Stimulated activated CD4-positive, alpha-beta T cell treated with anti-CD3 and anti-CD28 coated beads, Interleukin-15, amount 100 ng/mL, for 1 hour (primary cell): ENCODE measurements at places on chromosomes 12 and 14.
A peak's percentile ranks its signal among the peaks of the same experiment; 100 is the strongest.

DNA sequence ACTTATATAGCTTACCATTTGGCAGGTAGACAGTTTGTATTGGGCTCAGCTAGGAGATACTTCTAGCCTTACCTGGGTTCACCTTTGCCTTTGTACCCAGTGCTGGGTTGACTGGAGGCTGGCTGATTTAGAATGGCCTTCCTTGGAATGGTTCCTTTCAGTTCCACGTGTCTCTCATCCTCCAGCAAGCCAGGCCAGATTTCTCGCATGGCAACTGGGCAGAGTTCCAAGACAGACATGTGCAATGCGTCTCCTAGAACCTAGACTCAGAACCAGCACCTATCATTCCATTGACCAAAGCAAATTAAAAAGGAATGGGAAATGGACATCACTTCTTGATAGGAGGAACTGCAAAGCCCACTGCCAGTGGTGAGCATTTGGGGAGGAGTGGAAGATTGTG is 79.1 kb upstream of the BDKRB2 start:
- no peak for DNase-seq

DNA sequence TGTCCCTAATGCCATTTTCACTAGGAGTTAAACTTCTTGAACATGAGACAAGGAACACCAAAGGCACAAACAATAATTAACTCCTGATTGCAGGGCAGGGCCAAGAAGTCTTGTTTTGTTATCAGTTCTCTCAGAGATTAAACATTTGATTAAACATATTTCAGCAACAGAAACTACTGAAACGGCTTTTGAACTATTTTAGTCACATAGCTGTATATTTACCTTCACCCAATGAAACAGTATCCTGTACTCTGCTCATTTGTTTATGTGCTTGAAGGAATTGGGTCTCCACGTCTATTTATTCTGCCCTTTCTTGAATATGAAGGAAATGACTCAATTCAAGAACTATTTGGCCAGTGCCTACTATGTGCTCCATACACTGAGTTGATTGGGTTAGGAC is 51.3 kb upstream of the PTCSC3 start:
- no peak for DNase-seq

DNA sequence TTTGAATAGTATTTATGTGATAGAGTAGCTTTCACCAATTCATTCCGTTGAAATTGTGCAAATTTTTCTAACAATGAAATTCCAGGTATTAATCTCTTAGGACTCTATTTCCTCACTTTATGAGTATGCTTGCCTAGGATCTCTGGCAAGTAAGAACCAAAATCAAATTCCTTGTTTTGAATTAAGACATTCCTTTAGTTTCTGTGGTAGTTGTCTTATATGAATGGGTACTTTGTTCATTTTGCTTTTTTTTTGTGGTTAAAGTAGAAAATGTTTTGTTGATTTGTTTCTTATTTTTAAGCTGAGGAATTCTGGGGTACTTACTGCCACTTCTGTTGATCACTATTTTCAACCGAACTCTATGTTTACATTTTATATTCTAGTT is 59.8 kb downstream of the KITLG start:
- no peak for DNase-seq

DNA sequence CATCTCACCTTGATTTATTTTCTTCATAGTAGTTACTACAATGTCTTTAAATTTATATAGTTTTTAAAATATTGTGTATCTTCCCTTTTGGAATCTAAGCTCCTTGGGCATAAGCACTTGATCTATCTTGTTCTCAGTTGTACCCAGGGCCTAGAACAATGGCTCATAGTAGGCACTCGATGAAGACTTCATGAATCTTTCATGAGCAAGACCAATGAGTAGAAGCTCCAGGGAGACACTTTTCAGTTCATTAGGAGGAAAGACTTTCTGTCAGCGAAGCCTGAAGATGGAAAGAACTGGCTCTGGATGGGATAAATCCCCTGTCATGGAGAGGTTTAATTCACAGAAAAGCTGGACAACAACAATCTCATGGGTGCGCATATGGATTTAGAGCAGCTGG is 140.2 kb upstream of the CRY1 start:
- DNase-seq = no peak

GRCh38 chr14:58638231-58639197 is 752 bp downstream of the DACT1 start:
- DNase-seq = peak; percentile 13

GRCh38 chr14:87468531-87468930 is 524.5 kb downstream of the GALC start:
- DNase-seq = no peak

DNA sequence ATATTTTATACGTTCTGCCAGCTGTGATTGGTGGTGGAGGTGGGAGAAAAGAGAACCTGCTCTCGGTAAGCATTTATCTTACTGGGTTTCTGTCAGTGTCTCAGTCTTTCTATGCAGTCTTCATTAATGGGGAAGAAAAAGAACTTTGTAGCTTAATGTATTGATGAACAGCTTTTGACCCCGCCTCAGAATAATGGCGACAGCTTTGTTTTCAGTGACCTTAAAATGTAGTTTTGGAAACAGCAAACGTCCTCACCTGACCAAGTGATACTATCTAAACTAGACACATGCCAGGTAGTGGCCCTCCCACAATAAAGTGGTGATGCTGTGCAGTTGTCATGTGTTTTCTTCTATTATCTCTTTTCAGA is 1.4 kb downstream of the DACT1 start:
- no peak for DNase-seq

- DNase-seq = peak; percentile 7
Observed at GRCh38 chr14:22973217-22974032, 8.9 kb downstream of the AJUBA start.

- no peak for DNase-seq
Observed at GRCh38 chr12:3371018-3371417, 120.0 kb upstream of the PRMT8 start.

- no peak for DNase-seq
Observed at GRCh38 chr14:30185832-30186231, 258.2 kb upstream of the PRKD1 start.

DNA sequence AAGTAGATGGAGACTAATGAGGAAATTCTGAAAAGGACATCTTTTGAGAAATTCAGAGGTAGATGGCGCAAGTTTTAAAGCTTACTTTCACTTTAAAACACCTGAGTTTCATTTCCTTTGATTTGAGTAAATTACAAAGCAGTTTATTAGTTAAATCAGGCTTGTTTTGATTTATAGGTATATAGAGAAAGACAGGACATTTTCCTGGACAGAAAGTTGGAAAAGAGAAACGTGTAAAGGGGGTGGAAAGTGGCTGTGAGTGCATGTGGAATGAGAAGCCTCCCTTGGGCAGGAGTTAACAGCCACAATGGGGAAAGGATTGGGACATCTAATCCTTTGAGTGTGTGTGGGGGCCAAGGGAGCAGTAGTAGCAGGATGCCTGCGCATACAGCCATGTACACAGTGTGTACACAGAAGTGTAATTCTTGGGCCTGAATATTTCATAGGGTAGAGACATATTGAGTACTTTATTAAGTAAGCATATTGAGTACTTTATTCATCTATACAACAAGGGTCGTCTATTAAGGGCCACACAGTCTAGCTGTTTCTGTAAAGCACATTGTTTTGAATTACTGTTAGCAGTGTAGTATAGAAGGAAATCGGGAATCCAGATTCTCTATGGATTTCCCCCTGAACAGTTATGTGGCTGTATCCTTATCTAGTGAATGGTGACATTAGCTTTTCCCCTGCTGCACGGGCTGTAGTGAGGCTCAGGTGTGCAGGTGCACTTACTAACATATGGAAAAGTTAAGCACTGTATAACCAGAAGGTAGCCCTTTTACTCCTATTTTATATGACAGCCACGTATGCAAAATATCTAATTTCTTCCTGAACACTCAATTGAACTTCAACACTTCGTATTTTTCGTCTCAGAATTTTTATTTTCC is 19.1 kb downstream of the MARK3 start:
- DNase-seq = no peak

GRCh38 chr12:25984759-25985158 is 26.3 kb downstream of the RASSF8 start:
- DNase-seq = no peak

DNA sequence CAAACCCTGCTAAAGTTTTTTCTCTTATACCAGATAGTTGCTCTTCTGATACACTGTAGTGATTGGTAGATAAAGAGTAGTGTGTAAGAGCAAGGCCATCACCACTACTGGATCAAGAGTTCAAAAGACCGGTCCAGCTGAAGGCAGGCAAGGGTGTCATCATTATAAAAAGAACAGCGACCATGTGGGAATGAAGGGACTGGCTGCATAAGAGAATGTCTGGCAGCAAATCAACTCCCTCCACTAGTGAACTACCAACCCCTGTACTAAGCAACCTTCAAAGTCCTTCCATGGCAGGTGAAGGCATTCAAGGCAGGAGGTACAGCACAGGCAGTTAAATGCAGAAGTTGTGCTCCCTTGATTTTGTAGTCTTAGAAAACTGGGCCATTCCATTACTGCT is 53.5 kb downstream of the EGLN3 start:
- DNase-seq = no peak

- no peak for DNase-seq
Observed at GRCh38 chr12:88579601-88580050, 645 bp downstream of the KITLG start.

DNA sequence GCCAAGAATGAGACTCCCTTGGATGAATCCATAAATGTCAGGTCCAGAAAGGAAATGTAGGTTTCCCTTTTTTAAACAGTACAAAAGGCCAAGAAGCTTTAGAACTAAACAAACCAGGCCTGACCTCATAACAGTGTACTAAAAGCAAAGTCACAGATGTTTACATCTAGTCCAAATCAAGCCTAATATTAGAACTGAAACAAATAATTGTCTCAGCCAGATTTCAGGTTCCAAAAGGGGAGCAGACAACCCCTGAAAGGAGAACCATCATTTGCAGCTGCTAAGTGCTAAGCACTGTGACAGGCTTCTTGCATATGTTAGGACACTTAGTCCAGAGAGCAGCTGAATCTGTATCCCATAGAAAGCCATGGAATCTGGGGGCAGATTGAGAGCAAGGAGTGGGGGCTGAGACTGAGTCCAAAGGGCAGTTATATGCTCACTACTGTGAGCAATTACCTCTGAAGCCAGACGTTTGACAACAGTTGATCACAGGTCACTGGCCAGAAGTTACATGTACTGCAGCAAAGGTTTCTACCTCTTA is 90.1 kb downstream of the STXBP6 start:
- DNase-seq = no peak
